ENCODE measurements at places on chromosomes 4 and X. TPM values are rescaled to one million over a fixed set of nuclear protein-coding genes. Genes with fewer than 3 reads are reported as not detected.

DNA sequence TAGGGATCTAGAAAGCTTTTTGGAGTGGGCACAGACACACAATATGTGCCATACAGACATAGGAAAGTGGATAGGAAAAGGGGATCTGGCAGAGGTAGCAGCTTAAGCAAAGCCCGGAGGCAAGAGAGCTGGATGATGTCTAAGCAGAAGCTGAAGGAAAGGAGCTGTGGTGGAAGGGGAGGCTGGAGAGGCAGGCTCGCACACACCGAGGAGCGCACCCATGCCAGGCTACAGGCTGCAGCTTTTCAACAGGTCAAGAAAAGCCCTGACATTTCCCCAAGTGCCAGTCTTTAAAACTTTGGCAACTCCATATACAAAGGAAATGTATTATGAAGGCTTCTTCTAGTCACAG is 67.4 kb downstream of the SOWAHB start:
- no peak for DNase-seq
- H3K4me3 ChIP-seq = no peak overlapping the region
- H3K4me1 ChIP-seq = peaks cover 3% of the 10 kb centered on the region
- no peaks in the 10 kb centered on the region for H3K36me3 ChIP-seq
- no peaks in the 10 kb centered on the region for H3K27me3 ChIP-seq

- DNase-seq = no peak
- no peaks in the 10 kb centered on the region for H3K4me1 ChIP-seq
- H3K27me3 ChIP-seq = no peaks in the 10 kb centered on the region
These were observed 168.4 kb downstream of the MAD2L1 start for GRCh38 chr4:119898211-119898610.

DNA sequence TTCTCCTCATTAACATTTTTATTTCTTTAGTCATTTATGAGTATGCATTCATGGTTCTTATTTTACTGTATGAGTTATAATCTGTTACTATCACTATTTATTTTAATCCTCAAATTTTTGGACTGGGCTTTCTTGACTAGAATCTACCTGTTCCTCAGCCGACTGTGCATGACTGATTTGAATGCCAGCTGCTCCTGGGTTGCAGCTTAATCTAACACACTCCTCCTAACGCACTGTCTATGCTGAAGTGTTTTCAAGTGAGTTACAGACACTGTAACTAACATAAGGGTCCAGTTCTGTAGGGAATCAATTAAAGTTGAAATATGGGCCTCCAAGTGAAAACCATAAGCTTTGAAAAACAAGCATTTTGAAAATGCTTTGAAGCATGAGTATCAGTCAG is 137.4 kb upstream of the ARSJ start:
- no peak overlapping the region for H3K27ac ChIP-seq
- no peaks in the 10 kb centered on the region for H3K27me3 ChIP-seq
- no peak overlapping the region for H3K4me3 ChIP-seq
- H3K4me1 ChIP-seq = no peaks in the 10 kb centered on the region
- H3K36me3 ChIP-seq = no peaks in the 10 kb centered on the region

GRCh38 chr4:175946472-175947116 is 119.0 kb upstream of the WDR17 start:
- DNase-seq = no peak
- H3K36me3 ChIP-seq = no peaks in the 10 kb centered on the region
- no peaks in the 10 kb centered on the region for H3K27me3 ChIP-seq

DNA sequence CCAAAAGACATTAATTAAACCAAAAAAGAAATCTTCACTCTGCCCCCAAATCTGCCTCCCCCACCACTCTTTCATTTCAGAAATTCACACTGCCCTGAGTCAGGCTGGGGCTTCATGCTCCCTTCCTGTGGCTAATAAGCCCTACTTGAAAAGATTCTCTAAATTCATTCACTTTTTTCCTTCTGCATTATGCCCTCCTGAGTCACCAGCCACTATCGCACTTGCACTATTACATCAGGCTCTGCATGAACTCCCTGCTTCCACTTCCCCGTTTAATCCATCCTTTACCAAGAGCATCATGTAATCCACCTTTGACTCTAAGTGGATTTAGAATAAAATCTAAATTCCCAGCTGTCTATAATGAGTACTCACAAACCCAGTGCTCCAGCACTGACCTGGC is 295.4 kb upstream of the KLF3 start:
- DNase-seq = no peak
- peaks cover 36% of the 10 kb centered on the region for H3K4me1 ChIP-seq
- no peak overlapping the region for H3K27ac ChIP-seq
- H3K4me3 ChIP-seq = no peak overlapping the region

DNA sequence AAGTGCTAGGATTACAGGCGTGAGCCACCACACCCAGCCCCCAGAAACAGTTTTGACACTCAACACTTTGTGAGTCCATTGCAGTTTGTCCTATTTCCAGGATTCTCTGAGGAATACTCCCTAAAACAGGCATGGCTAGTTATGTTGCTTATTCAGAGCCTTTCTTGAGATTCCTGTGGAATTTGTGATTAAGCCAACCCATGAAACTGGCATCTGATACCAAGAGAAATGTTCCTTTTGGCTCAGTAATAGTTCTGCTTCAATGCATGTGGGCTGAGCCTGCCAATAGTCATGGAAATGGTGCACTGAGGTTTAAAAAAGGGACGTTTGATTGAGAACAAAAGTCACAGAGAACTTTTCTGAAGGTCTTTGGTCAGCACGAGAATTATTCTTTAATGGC is 241.7 kb downstream of the PPP1R2C start:
- no peaks in the 10 kb centered on the region for H3K4me1 ChIP-seq
- H3K27me3 ChIP-seq = no peaks in the 10 kb centered on the region
- no peak overlapping the region for H3K4me3 ChIP-seq
- no peak for DNase-seq

GRCh38 chr4:79013756-79014155 is 74.5 kb upstream of the PAQR3 start:
- H3K4me1 ChIP-seq = no peaks in the 10 kb centered on the region
- H3K27me3 ChIP-seq = no peaks in the 10 kb centered on the region
- H3K4me3 ChIP-seq = no peak overlapping the region
- H3K36me3 ChIP-seq = no peaks in the 10 kb centered on the region
- H3K27ac ChIP-seq = no peak overlapping the region
- no peak for DNase-seq

GRCh38 chr4:163201358-163201757 is 34.7 kb upstream of the NAF1 start:
- no peak overlapping the region for H3K27ac ChIP-seq
- DNase-seq = no peak
- no peaks in the 10 kb centered on the region for H3K27me3 ChIP-seq

DNA sequence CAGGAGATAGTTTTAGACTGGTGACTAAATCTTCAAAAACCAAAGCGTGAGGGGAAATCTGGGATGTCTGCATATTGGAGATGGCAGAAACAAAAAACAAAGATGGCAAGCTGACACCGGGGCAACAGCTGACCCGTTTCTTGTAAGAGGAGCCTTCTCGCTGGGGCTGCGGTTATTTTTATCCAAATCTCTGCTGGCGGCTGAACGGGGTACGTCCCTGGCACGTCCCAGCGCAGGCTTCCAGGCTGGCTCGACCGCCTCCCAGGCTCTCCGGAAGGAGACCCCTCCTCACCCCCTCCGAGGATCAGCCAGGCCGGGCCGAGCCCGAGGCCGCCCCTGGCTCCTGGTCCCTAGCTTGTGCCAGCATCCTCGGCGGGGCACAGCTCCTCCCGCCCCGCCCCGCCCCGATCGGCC is 403 bp downstream of the SGCB start:
- peak overlapping the region; percentile 93 for H3K4me3 ChIP-seq
- no peaks in the 10 kb centered on the region for H3K27me3 ChIP-seq
- H3K4me1 ChIP-seq = no peaks in the 10 kb centered on the region
- no peak for DNase-seq
- H3K36me3 ChIP-seq = no peaks in the 10 kb centered on the region

DNA sequence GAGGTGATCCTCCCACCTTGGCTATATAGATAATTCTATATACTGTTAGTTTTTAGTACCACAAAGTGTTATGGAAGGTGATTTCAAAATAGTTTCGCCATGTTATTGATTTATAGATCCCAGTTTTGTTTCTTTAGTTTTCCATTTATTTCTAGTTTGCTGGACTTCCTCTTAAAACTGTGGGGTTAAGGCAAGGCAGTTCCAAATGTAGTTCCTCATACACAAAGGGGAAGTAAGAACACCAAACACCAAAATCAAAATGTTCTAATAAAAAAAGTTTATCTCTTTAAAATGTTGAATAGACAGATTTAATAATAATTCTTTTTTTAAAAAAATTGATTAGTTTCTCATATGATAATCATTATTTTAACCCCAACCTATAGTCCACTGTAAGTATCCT is 6.8 kb upstream of the CISD2 start:
- H3K36me3 ChIP-seq = no peaks in the 10 kb centered on the region
- H3K4me1 ChIP-seq = no peaks in the 10 kb centered on the region
- no peaks in the 10 kb centered on the region for H3K27me3 ChIP-seq
- no peak overlapping the region for H3K4me3 ChIP-seq
- DNase-seq = no peak

DNA sequence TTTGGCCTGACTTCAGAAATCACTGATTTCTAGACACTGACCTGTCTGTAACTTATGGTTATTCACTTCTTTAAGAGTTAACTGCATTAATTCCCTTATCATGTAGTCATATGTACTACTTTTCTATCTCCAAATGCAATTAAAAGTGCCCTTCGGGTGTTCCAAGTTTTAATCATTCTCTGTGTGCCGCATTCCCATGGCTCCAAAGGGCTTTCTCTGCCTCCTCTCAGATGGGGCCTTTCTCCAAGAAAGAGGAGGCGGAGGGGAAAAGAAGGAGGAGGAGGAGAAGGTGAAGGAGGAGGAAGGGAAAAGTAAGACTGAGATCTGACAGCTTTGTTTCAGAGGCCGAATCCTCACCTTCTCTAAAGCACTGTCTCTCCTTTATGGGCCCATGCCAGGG is 325.8 kb downstream of the LDB2 start:
- H3K4me1 ChIP-seq = no peaks in the 10 kb centered on the region
- no peaks in the 10 kb centered on the region for H3K27me3 ChIP-seq
- DNase-seq = no peak
- H3K4me3 ChIP-seq = no peak overlapping the region
- H3K36me3 ChIP-seq = no peaks in the 10 kb centered on the region

DNA sequence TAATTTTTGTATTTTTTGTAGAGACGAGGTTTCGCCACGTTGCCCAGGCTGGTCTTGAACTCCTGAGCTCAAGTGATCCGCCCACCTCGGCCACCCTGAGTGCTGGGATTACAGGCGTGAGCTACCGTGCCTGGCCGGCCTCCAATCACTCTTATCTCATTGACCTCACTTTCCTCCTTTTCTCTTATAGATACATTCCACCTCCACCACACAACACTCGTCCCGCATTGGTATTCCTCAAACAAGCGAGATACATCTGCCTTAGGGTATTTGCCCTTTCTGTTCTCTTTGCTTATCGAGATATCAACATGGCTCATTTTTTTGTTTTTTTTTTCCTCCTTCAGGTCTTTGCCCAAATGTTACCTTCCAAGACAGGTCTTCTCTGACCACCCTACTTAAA is 1.8 kb upstream of the PRPS1 start:
- DNase-seq = no peak
- H3K4me3 ChIP-seq = no peak overlapping the region
- no peaks in the 10 kb centered on the region for H3K36me3 ChIP-seq
- H3K27me3 ChIP-seq = no peaks in the 10 kb centered on the region
- no peaks in the 10 kb centered on the region for H3K4me1 ChIP-seq

DNA sequence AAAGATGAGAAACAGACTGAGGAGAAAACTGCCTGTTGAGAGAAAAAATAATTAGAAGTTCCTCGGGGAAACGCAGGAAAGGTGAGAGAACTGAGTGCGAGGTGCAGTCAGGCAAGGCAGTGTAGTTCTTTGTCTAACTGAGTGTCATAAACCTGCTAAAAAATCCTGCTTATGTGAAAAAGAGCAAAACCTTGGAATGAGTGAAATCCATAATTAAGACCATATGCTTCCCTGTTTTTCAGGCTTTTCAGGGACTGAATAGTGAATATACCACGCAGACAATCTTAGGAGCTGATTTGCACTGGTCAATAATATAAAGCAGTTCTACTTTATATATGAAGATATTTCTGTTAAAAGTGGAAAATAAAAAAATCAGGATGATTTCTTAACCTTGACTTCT is 104.9 kb downstream of the RASGEF1B start:
- no peaks in the 10 kb centered on the region for H3K4me1 ChIP-seq
- H3K4me3 ChIP-seq = no peak overlapping the region
- no peak for DNase-seq
- no peak overlapping the region for H3K27ac ChIP-seq
- H3K36me3 ChIP-seq = no peaks in the 10 kb centered on the region

- peaks cover 5% of the 10 kb centered on the region for H3K36me3 ChIP-seq
- no peak overlapping the region for H3K27ac ChIP-seq
- no peak for DNase-seq
- H3K4me1 ChIP-seq = no peaks in the 10 kb centered on the region
These were observed 19.2 kb downstream of the CC2D2A start for GRCh38 chr4:15488658-15489470.

- no peak overlapping the region for H3K27ac ChIP-seq
- no peaks in the 10 kb centered on the region for H3K4me1 ChIP-seq
These were observed 78.7 kb upstream of the SLC7A11 start for GRCh38 chr4:138320831-138321230.

DNA sequence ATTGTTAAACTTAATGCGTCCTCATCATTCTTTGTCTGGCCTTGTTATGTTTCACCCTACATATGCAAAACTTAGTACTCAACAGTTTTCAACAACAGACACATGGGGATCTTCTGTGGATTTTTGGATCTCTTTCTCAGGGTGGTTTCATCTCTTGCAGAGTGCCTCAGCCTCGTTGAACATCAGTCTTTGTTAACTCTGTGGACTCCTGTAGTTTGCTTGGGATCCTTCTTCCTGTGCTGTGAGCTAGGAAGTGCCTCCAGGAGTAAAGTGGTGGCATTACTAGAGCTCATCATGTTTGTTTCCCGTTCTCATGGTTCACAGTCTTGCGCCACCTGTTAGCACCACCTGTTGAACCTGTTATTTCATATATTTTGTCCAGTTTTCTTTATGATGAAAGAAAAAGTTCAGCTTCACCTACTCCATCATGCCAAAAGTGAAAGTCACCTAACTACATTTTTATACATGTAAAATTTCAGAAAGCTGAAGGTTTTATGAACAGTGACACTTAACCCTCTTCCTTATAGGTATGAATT is 27.5 kb upstream of the NDUFC1 start:
- H3K4me1 ChIP-seq = no peaks in the 10 kb centered on the region
- no peaks in the 10 kb centered on the region for H3K36me3 ChIP-seq

TLR2 gene
- 19.1 TPM for total RNA-seq

VCX gene
- total RNA-seq = not detected

RBM46 gene
- not detected for total RNA-seq

SULT1E1 gene
- not detected for total RNA-seq

JAKMIP1 gene
- not detected for total RNA-seq

HPGD gene
- total RNA-seq = 4.2 TPM

PPP1R3F gene
- total RNA-seq = 14.8 TPM

HMX1 gene
- not detected for total RNA-seq

CWH43 gene
- not detected for total RNA-seq

H2BW2 gene
- total RNA-seq = not detected

CDX4 gene
- total RNA-seq = not detected

GABRA4 gene
- 0.11 TPM for total RNA-seq

All from ascending aorta (tissue), 2 donors.